ENCODE measurements at places on chromosomes 12 and 14.
A peak's percentile ranks its signal among the peaks of the same experiment; 100 is the strongest.

GRCh38 chr12:76074701-76075336 is 9.7 kb downstream of the NAP1L1 start:
- no peak for DNase-seq

- DNase-seq, result no peak
Observed at GRCh38 chr14:96965885-96966595, 168.9 kb downstream of the VRK1 start.

DNA sequence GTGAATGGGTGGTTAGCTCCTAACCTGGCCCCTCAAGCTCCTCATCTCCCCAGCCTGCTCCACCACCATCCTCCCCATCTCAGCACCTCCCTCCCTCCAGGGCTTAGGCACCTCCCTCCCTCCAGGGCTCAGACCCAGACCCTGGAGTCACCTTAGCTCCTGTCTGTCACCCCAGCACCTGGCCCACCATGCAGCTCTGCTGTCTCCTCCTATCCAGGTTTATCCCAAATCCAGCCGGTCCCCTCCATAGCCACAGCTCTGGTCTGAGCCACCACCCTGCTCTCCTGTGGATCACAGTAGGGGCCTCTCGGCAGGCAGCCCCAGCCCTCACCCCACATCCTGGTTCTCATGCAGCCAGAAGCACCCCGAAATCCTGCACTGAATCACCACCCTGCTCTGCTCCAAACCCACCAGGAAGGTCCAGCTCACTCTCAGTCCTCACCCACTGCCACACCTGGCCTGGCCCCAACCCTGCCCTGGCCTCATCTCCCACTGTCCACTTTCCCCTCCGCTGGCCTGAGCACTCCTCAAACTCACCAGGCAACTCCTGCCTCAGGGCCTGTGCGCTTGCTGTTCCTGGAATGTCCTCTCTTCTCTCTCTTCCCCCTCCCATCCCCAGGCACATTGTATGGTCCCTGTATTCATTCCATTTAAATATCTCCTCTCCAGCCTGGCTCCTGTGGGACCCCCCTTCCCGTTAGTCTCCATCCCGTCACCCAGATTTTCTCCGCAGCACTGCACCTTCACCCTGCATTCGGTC is 62.6 kb downstream of the DIO3 start:
- no peak for DNase-seq

GRCh38 chr14:34596891-34597290 is 33.1 kb downstream of the SNX6 start:
- DNase-seq, result no peak

DNA sequence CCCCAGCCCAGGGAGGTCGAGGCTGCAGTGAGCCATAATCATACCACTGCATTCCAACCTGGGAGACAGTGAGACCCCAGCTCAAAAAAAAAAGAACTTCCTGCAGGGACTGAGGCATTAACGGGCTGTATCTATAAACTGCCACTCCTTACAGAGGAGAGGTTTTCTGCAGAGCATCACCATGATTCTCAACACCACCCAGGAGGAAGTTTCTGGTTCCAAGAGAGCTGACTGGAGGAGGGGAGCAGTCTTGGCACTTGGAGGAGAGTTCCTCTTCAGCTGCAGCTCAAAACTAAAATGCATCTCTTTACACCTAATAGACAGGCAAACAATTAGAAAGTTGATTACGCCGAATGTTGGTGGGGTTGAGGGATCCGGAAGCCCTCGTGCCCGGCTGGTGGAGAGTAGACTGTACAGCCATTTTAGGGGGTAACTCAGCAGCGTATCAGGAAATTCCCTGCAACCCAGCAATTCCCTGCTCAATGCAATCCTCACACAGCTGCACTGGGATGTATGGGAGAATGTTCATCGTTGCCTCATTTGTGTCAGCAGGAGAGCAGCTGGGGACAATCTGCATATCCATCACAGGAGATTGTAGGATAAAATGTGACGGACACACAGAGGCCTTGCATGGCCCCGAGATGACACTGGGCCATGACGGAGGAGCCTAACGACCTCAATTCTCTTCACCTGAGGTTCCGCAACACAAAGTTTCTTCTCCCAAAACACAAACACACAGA is 36.6 kb downstream of the ACTN1 start:
- DNase-seq, result no peak

DNA sequence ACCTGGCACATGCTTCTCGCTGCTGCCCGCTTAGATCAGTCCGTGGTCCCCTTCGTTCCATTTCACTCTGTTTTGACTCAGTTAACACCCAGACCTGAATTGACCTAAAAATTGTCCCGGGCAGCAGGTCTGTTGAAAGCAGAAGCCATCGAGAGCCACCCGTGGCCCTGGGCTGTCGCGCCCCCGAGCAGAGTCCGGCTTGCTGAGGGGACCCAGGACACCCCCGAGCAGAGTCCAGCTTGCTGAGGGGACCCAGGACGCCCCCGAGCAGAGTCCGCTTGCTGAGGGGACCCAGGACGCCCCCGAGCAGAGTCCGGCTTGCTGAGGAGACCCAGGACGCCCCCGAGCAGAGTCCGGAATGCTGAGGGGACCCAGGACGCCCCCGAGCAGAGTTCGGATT is 50.2 kb upstream of the GALNT9 start:
- DNase-seq, result no peak

DNA sequence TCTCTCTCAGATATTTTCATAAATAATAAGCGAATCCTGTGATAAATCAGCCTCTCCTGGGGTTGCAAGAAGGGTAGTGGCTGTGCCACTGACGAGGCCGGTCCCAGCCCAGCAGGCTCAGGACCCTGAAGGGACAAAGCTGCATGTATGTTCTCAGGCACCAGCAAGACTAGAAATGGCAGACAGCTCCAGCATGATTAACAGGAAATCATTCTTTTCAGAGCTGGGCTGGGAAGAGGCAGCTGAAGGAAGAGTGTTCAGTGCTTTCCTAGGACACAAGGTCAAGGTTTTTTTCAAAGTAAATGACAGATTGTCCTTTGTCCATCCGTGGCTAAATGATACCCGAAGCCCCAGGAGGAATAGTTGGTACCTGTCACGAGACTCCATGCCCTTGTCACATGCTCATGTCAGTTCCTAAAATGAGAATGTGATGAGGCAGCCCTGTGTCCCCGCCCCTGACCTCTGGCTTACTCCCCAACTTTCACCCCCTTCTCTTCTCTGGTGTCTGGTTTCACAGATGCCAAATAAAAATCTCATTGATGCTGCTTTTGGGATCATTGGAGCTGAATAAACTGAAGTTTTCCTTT is 65.1 kb downstream of the PPP1R36 start:
- no peak for DNase-seq

DNA sequence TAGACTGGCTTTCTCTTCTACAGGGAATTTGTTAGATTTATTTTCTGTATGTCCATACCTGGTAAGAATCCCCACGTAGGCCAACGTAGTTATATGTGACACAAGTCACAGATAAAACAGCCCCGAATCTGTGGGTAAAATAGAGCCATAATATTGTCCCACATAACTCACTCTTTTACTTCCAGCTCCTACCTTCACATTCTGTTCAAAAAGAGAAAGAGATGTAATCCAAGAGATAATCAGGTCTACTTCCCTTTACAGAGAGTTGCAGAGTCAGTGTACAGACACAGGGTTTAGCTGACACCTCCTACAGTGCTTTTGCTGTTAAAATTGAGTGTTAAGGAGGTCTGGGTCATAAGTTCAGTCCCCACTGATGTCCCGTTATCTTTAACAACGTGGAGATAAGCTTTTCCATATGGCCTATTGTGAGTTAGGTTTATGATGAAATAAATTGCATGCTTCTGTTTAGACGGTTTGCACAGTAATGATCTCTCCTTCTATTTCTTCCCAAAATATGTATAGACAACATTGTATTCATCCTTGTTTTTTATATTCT is 446.5 kb downstream of the ADAMTS20 start:
- no peak for DNase-seq

GRCh38 chr12:2082321-2082720 is 29.5 kb downstream of the CACNA1C start:
- no peak for DNase-seq

DNA sequence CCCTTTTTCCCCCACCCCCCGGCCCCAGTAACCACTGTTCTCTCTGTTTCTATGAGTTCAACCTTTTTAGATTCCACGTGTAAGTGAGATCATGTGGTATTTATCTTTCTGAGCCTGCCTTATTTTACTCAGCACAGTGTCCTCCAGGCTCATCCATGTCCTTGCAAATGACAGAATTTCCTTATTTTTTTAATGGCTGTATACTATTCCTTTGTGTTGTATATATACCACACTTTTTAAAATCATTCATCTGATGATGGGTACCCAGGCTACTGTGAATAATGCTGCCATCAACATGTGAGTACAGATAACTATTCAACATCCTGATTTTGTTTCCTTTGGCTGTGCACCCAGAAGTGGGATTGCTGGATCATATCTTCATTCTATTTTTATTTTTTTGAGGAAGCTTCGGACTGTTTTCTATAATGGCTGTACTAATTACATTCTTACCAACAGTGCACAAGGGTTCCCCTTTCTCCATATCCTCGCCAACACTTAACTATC is 54.7 kb downstream of the DDX51 start:
- no peak for DNase-seq

GRCh38 chr12:11840366-11840765 is 190.9 kb downstream of the ETV6 start:
- DNase-seq, result no peak

- no peak for DNase-seq
Observed at GRCh38 chr14:104393898-104394381, 185.6 kb upstream of the C14orf180 start.

DNA sequence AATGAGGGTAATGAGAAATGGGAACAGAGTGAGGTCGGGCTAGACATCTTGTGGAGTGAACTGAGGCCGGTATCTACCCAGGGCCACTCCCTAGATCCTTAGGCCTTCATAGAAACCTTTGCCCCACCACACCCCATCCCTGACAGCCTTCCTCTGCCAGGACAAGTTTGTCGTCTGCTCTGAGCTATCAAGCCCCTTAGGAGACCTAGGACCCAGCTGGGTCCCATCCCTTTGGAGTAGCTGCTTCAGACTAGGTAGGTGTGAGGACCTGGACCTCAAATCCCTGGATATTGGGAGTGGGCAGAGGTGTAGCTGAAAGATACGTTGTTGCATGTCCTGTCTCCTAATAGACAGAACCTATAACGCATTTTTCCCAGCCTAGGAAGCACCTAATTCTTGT is at the start of gene TMEM253:
TMEM253 (plus strand) TSS at position 136 of the 400 bp plus-strand sequence. CDS start 278 bp downstream, outside the sequence.
- no peak for DNase-seq

GRCh38 chr14:38208618-38209562 is 1.2 kb downstream of the SSTR1 start:
- DNase-seq, result peak; percentile 9

- DNase-seq, result no peak
Observed at GRCh38 chr12:53791735-53792326, 40.1 kb upstream of the CISTR start.

Measured in hippocampal formation (tissue), 2 donors.